ENCODE measurements at places on chromosomes 12 and 14. TPM values are rescaled to one million over a fixed set of nuclear protein-coding genes. Genes with fewer than 3 reads are reported as not detected.

The NFE2 gene
- 0.54 TPM for total RNA-seq

The PTPN6 gene
- total RNA-seq: 12.6 TPM

The FLRT2 gene
- total RNA-seq: 80.3 TPM

DNA sequence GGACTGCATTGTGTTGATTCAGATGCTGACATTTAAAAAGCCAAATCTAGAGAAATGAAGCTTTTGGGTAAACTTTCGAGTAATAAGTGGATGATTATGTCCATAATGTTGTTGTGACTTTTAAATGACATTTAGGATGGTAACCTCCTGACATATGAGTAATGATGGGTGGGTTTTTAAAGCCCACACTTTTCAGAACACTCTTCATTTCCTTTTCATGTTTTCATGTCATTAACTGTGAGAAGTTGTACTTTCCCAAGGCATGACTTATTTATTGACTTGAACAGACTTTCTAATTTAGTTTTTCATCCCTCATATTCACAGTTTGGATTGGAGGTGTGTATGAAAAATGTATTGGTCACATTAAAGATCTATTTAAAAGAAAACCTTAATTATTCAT lies 35.5 kb downstream of the RGS6 start:
- no peaks in the 10 kb centered on the region for H3K4me1 ChIP-seq
- no peaks in the 10 kb centered on the region for H3K27me3 ChIP-seq
- H3K27ac ChIP-seq: no peak overlapping the region
- DNase-seq: no peak
- no peak overlapping the region for H3K4me3 ChIP-seq

- H3K4me1 ChIP-seq: no peaks in the 10 kb centered on the region
- H3K36me3 ChIP-seq: no peaks in the 10 kb centered on the region
- H3K27ac ChIP-seq: no peak overlapping the region
- H3K4me3 ChIP-seq: no peak overlapping the region
- DNase-seq: no peak
These were observed 75.9 kb downstream of the DDX51 start for GRCh38 chr12:132068250-132068649.

GRCh38 chr12:10607885-10608458 lies 5.4 kb downstream of the MAGOHB start:
- no peak overlapping the region for H3K27ac ChIP-seq
- no peak for DNase-seq
- no peaks in the 10 kb centered on the region for H3K27me3 ChIP-seq

Measured in ovary (tissue), 10 donors.